ENCODE measurements at places on chromosomes 3 and 15. TPM values are rescaled to one million over a fixed set of nuclear protein-coding genes. Genes with fewer than 3 reads are reported as not detected.

GRCh38 chr15:49709646-49710214 lies 88.9 kb downstream of the DTWD1 start:
- DNase-seq: no peak

DNA sequence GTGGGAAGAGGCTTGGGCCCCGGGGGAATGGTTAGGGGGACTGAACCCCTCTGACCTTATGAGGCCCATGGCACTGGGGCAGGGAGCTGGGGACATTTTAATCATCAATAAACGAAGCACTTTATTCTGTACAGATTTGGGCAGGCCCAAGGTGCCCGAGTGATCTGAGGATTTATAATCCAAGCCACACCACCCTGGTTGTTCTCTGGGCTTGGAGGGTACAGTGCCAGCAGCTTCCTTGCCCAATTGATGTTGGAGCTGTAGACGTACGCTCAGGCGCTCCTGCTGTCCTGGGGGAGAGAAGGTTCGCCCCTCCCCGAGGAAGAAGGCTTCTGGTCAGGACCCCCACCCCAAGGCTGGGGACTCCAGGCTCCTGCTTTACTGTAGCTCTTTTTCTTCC lies 12.5 kb downstream of the ZBTB47 start:
- no peak for DNase-seq

DNA sequence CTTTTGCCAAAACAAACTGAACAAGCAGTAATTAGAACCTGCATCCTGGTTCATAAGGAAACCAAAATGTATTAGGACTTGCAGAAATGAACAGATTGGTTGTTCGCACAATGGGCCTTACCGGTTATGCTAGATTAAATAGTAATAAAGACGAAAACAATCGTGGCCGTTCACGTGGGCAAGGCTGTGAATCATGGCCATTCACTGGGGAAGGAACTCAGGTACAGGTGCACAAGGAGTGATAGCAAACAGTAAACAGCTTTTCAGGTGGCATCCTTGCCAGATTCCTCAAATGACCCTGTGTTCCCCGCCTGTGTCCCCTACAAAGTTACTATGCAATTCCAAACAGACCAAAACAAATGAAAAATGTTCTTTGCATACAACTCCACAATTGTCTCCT lies 8.2 kb downstream of the LRIG1 start:
- DNase-seq: no peak

ARGFX gene
- not detected for total RNA-seq

FAM107A gene
- 147 TPM for total RNA-seq

STAC gene
- total RNA-seq: 3.3 TPM

DNA sequence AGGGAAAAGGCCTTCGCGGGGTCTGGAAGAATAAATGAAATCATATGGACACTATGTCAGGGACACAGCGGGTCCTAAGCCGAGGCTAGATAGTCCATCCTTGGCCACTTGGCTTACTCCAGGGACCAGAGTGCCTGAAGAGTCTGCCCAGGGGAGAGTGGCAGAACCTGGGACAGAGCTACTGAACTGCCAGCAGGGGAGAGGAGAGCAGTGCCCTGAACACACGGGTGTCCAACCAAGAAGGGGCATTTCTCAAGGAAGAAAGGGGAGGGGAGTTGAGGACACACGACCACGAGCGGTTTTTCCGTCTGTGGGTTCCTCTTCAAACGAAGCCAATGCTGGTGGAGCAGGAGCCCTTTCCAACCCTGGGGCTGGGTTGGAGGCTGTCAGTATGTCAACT lies 1.0 kb downstream of the ACAN start:
- DNase-seq: no peak

DNA sequence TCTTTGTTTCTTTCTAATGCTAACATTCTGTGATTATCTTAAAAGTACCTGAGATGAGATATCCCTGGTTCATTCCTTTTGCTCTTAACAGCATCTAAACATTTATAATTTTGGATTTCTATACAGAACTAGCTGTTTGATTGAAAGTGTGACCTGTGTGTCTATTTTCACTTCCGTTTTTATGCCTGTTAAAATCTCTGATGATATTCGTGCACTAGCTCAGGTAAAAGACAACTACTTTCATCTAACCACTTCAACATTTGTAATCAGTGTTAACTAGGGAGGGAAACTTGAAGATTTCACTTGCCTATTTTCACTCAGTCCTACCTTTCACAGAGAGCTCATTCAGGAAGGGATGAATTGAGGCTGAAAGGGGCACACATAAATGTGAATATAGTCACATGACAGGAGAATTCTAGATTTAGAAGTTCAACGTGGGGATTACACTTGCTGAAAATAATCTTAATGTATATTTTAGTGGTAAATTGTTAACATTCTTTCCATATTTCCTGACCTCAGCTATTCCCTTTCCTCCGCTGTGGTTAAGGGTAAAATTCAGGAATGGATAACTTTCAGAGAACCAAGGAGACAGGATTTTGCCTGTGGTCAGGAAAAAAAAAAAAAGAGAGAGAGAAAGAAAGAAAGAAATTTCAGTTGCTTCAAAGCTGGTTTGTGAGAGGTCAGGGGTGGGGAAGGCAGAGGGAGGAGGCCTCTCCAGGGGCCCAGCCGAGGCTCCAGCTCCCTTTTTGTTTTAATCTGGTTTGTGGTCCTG lies 159.8 kb upstream of the TSC22D2 start:
- no peak for DNase-seq

DNA sequence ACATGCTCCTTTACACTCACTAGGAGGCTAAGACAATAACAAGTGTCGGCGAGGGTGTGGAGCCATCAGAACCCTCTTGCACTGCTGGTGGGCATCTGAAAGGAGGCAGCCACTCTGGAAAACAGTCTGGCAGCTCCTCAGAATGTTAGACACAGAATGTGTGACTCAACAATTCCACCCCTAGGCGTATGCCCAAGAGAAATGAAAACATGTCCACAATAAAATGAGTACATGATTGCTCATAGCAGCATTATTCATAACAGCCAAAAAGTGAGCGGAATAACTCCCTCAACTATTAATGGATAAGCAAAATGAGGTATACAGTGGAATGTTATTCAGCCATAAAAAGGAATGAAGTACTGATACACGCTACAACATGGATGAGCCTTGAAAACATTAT lies 57.8 kb downstream of the WNT7A start:
- no peak for DNase-seq

DNA sequence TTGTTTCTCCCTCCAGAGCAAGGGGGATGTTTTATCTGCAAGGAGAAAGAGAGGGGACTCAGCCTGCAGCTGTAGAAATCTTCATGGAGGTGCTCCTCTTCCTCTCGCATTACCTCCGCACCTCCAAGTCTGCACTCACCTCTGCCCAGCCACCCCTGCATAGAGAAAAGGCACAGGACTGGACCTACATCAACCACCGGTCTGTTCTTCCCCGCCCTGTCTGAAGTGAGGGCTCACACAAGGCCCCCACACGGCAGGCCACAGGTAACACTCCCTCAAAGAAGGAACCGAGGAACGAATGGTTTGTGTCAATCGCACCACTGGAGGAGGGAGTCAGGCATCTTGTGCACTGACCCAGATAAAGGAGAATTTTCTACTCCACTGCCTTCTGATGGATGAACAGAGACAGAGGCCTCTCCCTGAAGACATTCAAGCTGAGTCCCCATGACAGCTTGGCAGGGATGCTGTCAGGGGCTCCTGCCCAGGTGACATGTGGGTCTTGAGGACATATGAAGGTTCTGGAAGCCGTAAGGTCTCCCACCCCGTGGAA lies 260.3 kb downstream of the XXYLT1 start:
- no peak for DNase-seq

- no peak for DNase-seq
Measured at GRCh38 chr3:169879013-169879557, 9.3 kb upstream of the LRRC31 start.

- no peak for DNase-seq
Measured at GRCh38 chr15:68025835-68026424, 28.2 kb upstream of the PIAS1 start.

MST1R gene
- total RNA-seq: 2.4 TPM

DNA sequence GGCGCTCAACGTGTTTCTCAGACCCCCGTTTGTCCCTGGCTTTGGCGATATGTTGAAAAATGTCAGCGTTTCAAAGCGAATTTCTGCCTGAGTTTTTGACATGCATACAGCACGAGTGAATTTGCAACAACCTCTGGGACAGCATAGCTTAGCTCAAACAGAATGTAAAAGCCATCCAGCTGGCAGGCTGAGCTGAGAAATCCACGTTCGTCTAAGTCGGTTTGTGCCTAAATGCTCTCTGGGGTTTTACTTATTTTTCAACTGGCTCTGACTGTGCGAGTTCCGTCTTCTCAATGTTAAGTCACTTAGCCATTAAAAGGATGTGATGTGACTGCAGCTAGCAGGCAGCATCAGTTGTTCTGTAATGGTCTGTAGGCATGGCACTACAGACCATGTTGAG lies 243.5 kb upstream of the SLCO3A1 start:
- DNase-seq: no peak

ABHD5 gene
- total RNA-seq: 21.6 TPM

GRCh38 chr3:62361261-62361660 lies 12.1 kb downstream of the FEZF2 start:
- DNase-seq: no peak

GOLGA8J gene
- total RNA-seq: not detected

GRCh38 chr3:72131899-72132298 lies 347.0 kb upstream of the PROK2 start:
- no peak for DNase-seq

DNA sequence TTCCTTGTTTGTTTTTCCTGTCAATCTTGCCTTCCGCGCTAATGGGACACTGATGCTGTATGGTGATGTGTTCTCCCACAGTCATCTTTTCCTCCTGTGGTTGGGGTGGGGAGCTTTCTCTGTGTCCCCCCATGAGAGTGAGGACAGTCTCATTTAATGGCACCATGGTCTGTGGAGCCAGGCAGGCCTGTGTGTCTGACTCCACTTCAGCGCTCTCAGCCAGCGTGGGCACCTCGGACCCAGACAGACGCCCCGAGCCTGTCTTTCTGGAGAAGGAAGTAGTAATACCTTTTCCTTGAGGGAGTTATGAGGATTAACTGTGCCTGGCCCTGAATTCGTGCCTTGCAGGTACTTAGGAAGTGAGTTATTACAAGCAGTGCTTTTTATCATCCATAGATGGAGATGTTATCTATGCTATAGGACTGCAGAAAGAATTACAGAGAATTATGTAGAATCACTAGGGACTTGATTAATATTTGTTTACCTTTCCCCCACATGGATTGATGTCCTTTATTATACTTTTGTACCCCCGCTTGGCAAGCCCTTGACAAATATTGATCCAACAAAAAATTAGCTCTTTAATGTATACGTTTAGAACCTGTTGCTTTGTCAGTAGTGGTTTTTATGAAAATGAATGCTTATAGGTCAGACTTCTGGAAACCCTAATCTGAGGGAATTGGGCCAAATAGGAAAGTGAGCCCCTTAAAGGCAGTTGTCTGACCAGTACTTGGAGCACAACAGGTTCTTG lies 152.4 kb downstream of the PGPEP1L start:
- DNase-seq: no peak

GRCh38 chr3:48084929-48085328 lies 68.7 kb upstream of the MAP4 start:
- DNase-seq: no peak

- no peak for DNase-seq
Measured at GRCh38 chr3:38723569-38724391, 74.3 kb upstream of the SCN5A start.

GRCh38 chr3:69847303-69847702 lies 108.0 kb downstream of the MITF start:
- DNase-seq: no peak

- DNase-seq: no peak
Measured at GRCh38 chr3:160023476-160023875, 34.8 kb downstream of the IL12A start.

DNA sequence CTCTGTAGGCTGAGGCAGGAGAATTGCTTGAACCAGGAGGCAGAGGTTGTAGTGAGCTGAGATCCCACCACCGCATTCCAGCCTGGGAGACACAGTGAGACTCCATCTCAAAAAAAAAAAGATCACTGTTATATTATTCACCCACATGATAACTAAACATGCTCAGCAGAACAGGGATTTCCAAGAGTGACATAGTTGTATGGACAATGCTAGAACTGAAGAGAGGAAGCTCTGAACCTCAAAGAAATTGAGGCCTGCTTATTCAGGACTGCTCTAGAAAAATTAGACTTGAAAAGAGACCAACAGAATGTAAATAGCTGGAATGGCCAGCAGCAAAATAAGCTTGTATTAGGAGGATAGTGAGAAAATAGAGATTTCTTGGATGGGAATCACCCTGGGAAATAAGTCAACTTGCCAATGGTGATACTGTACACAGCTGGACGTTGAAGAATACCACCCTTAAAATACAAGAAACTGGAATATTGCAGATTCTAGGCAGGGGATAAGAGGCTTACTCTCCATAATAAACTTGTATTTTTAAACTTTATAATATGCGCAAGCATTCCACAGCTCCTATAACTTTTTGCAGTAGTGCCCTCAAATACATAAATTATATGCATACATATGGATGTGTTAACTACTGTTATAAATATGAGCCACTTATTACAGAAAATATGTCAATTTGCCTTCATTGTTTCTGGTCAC lies 28.2 kb downstream of the PIK3CB start:
- DNase-seq: no peak

DNA sequence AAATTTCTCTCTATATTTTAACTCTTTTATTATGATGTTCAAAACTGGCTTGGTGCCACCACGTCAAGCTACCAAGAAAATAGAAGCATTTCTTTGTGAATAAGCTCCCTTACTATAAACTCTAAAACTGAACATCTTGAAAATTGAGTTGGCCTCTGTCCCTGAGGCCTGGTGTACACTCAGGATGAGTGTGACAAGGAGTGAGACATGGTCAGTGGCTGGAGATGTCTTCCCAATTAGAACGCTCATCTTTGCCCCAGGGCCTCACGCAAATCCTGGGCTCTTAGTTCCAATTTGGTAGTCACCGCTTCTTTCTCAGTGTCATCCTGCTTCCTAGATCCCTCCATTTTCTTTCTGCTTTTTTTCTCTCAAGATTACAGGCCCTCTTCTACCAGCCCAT lies 26.2 kb downstream of the SLC2A2 start:
- no peak for DNase-seq

WDR93 gene
- total RNA-seq: 0.39 TPM

DNA sequence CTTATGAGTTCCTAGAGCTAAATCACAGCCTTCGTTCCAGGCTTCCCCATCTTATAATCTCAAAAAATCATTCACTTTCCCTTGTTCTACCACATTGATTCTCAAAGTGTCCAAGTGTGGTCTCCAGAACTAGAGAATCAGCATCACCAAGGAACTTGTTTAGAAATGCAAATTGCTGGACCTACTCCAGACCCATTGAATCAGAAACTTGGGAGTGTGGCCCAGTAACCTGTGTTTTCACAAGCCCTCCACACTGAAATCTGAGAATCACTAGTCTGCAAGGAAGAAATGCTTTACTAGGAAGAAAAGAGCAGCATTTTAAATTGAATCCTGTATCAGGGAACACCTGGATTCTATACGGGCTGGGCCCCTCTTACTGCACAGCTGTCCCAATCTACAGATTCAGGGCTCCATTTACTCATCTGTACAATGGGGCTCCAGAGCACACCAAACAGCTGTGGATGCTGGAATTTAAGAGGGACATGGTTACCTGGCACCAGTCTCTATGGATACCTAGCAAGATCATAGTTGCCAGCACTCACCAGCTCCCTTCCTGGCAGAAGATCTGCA lies 3.9 kb downstream of the MEGF11 start:
- no peak for DNase-seq

GRCh38 chr15:93070551-93071296 lies 18.3 kb downstream of the RGMA start:
- DNase-seq: no peak

Measured in tibial nerve (tissue), 4 donors.